ENCODE measurements at places on chromosomes 11 and 22. TPM values are rescaled to one million over a fixed set of nuclear protein-coding genes. Genes with fewer than 3 reads are reported as not detected.

Gene OMP
- polyA plus RNA-seq: not detected

Gene FADS2
- 27.9 TPM for polyA plus RNA-seq

Gene CRYAB
- polyA plus RNA-seq: 580 TPM

Gene MTA2
- polyA plus RNA-seq: 48.1 TPM

Gene SPDYC
- not detected for polyA plus RNA-seq

Gene ACRV1
- polyA plus RNA-seq: not detected

Gene SPINDOC
- polyA plus RNA-seq: 9.7 TPM

Gene TH
- polyA plus RNA-seq: not detected

Gene CBLIF
- 0.03 TPM for polyA plus RNA-seq

Gene POU2AF2
- not detected for polyA plus RNA-seq

Gene PDE3B
- polyA plus RNA-seq: 9.6 TPM

Gene GDPD5
- polyA plus RNA-seq: 49.8 TPM

Gene IL18
- polyA plus RNA-seq: 26.2 TPM

Gene OR10A2
- polyA plus RNA-seq: not detected

Gene ADM
- polyA plus RNA-seq: 29.2 TPM

Gene KRTAP5-10
- not detected for polyA plus RNA-seq

Gene MPEG1
- 2.3 TPM for polyA plus RNA-seq

Gene NUMA1
- 79.0 TPM for polyA plus RNA-seq

Gene GSTT2B
- 10.0 TPM for polyA plus RNA-seq

Gene PICK1
- polyA plus RNA-seq: 19.6 TPM

Gene SAA4
- polyA plus RNA-seq: 9.1 TPM

Gene FOLR3
- polyA plus RNA-seq: 3.2 TPM

Gene SREBF2
- polyA plus RNA-seq: 35.8 TPM

Gene SLC5A1
- 0.28 TPM for polyA plus RNA-seq

Gene HMGXB4
- 4.6 TPM for polyA plus RNA-seq

Gene CD248
- polyA plus RNA-seq: 327 TPM

Gene OR4B1
- polyA plus RNA-seq: not detected

Gene PARVG
- 13.5 TPM for polyA plus RNA-seq

Gene NNMT
- 1,163 TPM for polyA plus RNA-seq

Gene NAALADL1
- 3.1 TPM for polyA plus RNA-seq

Gene RFPL3
- not detected for polyA plus RNA-seq
